A549 treated with AZD2906 at 1 μM for 4 hours (cell line): ENCODE measurements at places on chromosomes 3 and 15. TPM values are rescaled to one million over a fixed set of nuclear protein-coding genes. Genes with fewer than 3 reads are reported as not detected.

VGLL3 gene
- 6.7 to 11.3 TPM (median 10.7 TPM) in 5 replicates for total RNA-seq

ARMC8 gene
- total RNA-seq, result 35.8 to 49.3 TPM (median 41.0 TPM) in 5 replicates

P2RY12 gene
- total RNA-seq, result not detected in 5 replicates

MOBP gene
- total RNA-seq, result 0.02 to 0.18 TPM (median 0.10 TPM) in 5 replicates

TF gene
- 1.2 to 2.1 TPM (median 1.5 TPM) in 5 replicates for total RNA-seq

POMGNT2 gene
- total RNA-seq, result 7.0 to 9.1 TPM (median 8.6 TPM) in 5 replicates

DLL4 gene
- 2.0 to 2.9 TPM (median 2.5 TPM) in 5 replicates for total RNA-seq

UBE2Q2 gene
- 38.4 to 44.9 TPM (median 41.9 TPM) in 5 replicates for total RNA-seq

C3orf85 gene
- not detected in 5 replicates for total RNA-seq
